ENCODE measurements at places on chromosomes 7 and 10. TPM values are rescaled to one million over a fixed set of nuclear protein-coding genes. Genes with fewer than 3 reads are reported as not detected.
A peak's percentile ranks its signal among the peaks of the same experiment; 100 is the strongest.

GRCh38 chr7:111301891-111302290 is 211.0 kb downstream of the LRRN3 start:
- H3K27me3 ChIP-seq, result no peaks in the 10 kb centered on the region
- DNase-seq, result no peak
- H3K4me3 ChIP-seq, result no peak overlapping the region
- no peaks in the 10 kb centered on the region for H3K36me3 ChIP-seq
- H3K4me1 ChIP-seq, result peaks cover 5% of the 10 kb centered on the region
- H3K27ac ChIP-seq, result no peak overlapping the region

DNA sequence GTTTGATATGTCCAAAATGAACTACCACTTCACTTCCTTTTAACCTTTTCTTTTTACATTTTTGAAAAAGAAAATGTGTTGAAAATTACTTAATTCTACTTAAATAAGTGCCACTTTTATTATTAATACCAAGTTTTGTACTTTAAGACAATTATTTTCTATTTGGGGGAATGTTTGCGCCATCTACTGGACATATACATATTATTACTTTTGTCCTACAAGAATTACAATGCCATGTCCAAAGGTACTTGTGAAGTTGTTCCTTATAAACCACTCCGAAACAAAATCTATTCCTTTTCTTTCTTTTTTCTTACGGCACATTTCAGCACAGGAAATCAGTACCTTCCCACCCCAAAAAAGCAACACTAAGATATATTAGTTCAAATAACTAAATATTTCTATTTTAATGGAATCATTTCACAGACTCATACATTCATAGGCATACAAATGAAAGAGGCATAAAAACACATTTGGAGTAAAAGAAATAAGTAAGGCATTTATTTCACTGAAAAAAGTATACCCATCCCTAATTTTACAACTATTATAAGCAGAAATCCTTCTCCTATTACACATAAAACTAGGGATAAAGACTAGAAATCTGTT is 169.9 kb downstream of the RNF133 start:
- H3K36me3 ChIP-seq, result no peaks in the 10 kb centered on the region
- no peak overlapping the region for H3K4me3 ChIP-seq
- no peak overlapping the region for H3K27ac ChIP-seq
- DNase-seq, result no peak

DNA sequence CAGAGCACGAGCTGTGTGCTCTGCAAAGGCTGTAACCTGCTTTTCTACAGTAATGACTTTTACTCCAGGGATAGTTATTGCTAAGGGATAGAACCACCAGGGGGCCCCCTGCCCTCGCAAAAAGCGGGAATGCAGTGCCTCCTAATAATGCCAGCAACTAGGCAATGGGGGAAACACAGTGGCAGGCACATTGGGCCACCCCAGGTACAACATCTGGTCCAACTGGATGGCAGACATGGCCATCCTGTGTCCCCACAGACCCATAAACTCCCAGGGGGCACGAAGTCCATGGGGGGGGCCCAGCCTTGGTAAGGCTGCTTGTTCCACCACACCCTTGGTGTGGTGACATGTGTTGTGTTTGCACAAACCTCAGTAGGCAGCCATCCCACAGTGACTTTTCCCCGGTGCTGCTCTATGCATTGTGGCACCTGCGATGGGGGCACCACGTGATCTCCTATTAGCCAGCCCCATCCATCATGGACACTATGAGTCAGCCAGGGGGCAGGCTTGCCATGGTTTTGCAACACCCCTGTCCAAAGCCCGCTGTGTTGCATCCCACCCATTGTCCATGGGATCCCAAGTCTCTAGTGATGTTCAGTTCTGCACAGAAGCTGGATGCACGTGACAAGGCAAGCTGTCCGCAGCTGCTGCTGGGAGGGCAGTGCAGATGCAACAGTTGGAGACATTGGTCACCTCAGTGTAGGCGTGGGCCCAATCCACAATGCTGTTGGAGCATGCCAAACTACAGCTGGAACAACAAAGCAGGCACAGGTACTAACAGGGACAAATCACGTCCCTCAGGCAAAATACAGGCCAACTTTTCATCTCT is 84.0 kb downstream of the ANLN start:
- H3K27ac ChIP-seq, result no peak overlapping the region
- no peak overlapping the region for H3K4me3 ChIP-seq
- no peaks in the 10 kb centered on the region for H3K36me3 ChIP-seq
- H3K4me1 ChIP-seq, result no peaks in the 10 kb centered on the region
- peak; percentile 25 for DNase-seq

GRCh38 chr10:84391326-84391725 is 62.9 kb downstream of the CCSER2 start:
- H3K36me3 ChIP-seq, result peaks cover 7% of the 10 kb centered on the region
- no peaks in the 10 kb centered on the region for H3K27me3 ChIP-seq
- no peak overlapping the region for H3K27ac ChIP-seq
- DNase-seq, result no peak
- peaks cover 5% of the 10 kb centered on the region for H3K4me1 ChIP-seq

- H3K4me3 ChIP-seq, result no peak overlapping the region
- H3K27ac ChIP-seq, result no peak overlapping the region
- H3K4me1 ChIP-seq, result no peaks in the 10 kb centered on the region
- no peaks in the 10 kb centered on the region for H3K27me3 ChIP-seq
- H3K36me3 ChIP-seq, result no peaks in the 10 kb centered on the region
Measured at GRCh38 chr7:22894546-22894945, 71.9 kb upstream of the TOMM7 start.

COL28A1 gene
- 1.9 TPM for total RNA-seq

UCMA gene
- total RNA-seq, result not detected

CAV1 gene
- 266 TPM for total RNA-seq

GNGT1 gene
- total RNA-seq, result not detected

DYDC1 gene
- not detected for total RNA-seq

SSC4D gene
- 0.99 TPM for total RNA-seq

Data from left ventricle myocardium inferior (tissue), 1 donor.